ENCODE measurements at places on chromosomes 1 and 21. TPM values are rescaled to one million over a fixed set of nuclear protein-coding genes. Genes with fewer than 3 reads are reported as not detected.

Gene DRAXIN
- polyA plus RNA-seq: 0.09 TPM

- no peak for DNase-seq
Measured at GRCh38 chr1:95905818-95906395, 671.9 kb downstream of the RWDD3 start.

- DNase-seq: no peak
Measured at GRCh38 chr1:2848006-2848670, 46.6 kb upstream of the TTC34 start.

Gene TSNAX
- 93.1 TPM for polyA plus RNA-seq

- no peak for DNase-seq
Measured at GRCh38 chr1:235852887-235853286, 13.8 kb downstream of the LYST start.

- DNase-seq: no peak
Measured at GRCh38 chr1:153842006-153842471, 66.8 kb downstream of the SLC27A3 start.

Gene DMRTA2
- polyA plus RNA-seq: not detected

Gene PDIK1L
- polyA plus RNA-seq: 4.7 TPM

GRCh38 chr1:8870103-8870502 is 8.4 kb downstream of the ENO1 start:
- DNase-seq: no peak

DNA sequence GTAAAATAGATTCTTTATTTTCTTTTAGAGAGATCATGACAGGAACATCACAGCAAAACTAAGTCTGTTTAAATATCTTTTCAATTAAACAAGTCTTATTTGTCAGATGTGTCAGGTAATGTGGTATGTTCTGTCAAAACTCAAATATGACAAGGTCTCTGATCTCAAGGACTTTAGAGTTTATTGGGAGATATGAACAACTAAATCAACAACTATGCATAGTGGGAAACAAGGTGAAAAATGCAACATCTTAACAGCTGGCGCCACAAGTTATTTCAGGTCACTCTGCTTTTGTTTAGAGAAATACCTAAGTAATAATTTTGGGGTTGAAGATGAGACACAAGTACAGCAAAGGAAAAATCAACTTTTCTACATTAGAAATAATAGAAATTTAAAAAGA is 779.4 kb upstream of the ADGRL4 start:
- no peak for DNase-seq

DNA sequence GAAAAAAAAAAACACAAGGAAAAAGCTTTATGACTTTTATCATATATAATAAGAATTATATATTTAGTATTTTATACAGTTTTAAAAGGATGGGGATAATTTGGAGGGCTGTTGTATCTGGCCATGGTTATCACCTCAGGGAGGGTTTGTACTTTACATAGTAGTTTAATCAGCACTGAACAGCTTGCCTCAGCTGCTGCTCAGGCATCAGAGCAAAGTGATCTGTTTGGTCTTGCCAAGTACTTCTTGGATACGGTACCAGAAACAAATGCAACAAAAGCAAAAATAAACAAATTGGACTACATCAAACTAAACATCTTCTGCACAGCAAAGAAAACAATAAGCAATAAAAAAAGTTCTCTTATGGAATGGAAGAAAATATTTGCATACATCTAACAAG is 2.6 kb upstream of the SPTA1 start:
- DNase-seq: no peak

Gene MYBPHL
- polyA plus RNA-seq: not detected

Gene NR1I3
- not detected for polyA plus RNA-seq

DNA sequence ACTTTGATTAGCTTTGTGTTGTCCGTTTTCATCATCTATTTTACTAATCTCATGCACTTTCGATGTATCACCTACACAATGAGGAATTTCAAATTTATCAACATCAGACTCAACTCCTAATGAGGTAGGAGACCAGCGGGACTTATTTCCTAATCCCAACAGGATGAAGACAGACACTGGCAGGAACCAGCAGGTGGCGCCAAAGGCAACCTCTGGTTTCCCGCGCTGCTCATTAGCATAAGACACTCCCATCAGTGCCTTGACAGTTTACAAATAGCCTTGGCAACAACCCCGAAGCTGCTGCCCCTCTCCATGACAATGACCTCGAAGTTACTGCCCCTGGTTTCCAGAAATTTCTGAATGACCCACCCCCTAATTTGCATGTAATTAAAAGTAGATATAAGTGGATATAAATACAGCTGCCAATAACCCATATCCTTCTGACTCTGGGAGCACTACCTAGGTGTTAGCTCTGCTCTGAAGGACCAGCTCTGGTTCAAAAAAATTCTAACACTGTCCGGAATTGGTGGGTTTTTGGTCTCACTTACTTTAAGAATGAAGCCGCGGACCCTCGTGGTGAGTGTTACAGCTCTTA is 974.8 kb downstream of the ADGRL2 start:
- no peak for DNase-seq

Gene NECTIN4
- not detected for polyA plus RNA-seq

GRCh38 chr1:27624467-27625178 is 10.4 kb downstream of the FGR start:
- DNase-seq: no peak

Gene CLCA4
- polyA plus RNA-seq: not detected

DNA sequence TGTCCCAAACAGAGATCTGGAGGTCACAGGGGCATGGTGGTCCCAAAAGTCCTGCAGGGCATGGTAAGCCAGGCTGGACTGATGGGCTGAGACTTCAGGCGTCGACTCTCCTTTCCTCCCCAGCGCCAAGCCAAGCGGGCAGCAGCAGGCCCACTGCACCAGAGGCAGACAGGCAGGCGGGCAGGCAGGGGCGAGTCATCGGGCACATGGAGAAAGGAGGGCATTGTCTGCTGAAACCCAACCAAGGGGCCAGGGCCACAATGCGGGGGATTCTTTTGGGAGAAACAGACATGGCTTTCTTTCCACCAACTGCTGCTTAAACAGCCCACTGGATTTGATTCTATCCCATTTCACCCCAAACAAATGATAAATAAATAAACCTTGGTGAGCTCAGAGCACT is 46.2 kb downstream of the TRABD2B start:
- DNase-seq: no peak

Gene OPRD1
- not detected for polyA plus RNA-seq

- DNase-seq: no peak
Measured at GRCh38 chr21:46538851-46539666, 65.8 kb downstream of the S100B start.

DNA sequence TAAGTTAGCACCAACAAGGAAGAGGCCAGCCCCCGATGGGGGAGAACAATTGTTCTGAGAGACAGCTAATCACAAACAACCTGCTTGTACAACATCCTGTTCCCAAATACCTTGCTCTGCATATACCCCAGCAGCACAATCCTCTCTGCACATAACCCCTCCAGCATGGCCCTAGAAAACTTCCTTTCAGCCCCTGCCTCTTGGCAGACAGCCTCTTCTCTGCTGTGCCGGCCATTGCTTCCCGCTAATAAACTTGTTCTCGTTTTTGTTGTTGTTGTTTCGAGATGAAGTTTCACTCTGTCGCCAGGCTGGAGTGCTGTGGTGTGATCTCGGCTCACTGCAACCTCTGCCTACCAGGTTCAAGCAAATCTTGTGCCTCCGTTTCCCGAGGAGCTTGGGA is 392.7 kb downstream of the SMYD3 start:
- no peak for DNase-seq

Gene FRRS1
- not detected for polyA plus RNA-seq

DNA sequence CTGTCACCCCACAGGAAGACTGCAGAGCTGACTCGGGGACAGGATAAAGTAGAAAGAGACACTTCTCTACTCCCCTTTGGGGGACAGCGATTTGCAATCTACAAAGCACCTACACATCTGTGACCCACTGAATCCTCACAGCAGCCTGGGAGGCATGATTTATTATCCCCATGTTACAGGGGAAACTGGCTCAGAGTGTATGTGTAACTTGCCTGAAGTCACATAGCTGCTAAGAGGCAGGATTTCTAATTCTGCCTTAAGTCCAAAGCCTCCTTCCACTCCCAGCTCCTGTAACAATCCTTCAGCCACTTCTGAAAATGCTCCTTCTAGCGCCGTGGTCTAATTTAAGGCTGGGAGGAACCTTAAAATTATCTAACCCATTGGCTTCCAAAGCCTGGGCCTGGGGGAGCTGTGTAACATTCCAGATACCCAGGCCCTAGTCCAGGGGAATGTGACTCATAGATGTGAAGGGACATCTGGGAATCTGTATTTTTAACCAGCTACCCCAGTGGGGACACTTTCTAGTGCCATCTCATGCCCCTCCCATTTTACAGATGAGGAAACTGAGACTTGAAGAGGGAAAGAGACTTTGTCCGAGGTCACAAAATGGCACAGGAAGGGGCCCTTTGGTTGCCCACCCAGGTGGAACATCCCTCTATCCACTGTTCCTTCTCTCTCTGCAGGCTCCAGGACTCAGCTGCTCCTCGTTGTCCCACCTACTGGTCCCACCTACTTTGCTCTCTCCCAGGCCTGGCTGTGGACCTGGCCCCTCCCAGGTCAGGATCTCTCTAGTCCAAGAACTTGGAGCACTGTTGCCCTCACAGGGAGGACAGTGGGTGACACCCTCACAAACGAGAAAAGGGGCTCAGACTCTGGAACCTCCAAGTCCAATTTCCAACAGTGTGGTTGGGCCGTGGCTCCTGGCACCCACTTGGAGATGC is 48.9 kb downstream of the AHDC1 start:
- DNase-seq: no peak

DNA sequence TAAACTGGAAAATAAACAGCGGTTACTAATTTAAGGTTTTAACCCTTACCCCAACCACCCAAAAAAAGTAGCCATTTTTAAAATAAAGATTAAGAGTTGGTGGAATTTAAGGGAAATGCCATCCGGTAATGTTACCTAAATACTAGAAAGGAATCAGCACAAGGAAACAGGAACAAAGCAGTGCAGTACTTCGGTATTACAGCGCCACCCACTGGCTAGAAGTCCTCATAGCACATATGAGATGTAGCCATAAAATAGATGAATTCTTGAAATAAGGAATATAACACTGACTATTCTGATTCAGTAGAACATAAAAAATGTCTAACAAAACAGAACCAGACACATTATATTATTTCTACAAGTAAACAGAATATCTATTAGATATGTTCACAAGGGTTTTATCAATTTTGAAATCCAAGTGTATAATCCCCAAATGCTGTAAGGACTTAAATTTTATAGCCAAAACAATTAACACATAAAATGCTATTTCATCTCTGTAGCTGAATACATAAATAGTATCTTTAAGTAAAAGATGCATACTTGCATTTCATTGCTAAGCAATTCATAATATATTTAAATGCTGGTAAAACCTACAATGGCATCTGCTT is 58.8 kb downstream of the FRRS1 start:
- DNase-seq: no peak

DNA sequence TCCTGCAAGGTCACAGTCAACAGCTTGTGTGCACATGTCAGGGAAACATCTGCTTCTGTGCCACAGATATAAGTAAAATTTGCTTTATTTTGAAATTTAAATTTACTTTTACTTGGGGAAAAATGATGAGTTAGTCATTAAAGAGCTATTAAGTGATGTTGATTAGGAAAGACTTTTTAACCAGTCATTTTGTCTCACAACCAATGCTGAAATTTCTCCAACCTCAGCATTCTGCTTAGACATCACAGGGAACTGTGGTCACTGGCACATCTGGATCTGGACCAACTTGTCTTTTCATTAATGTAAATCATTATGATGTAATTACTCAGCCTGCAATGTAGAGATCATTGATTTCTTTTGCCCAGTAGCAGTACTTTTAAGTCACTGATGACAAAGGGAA is 301.0 kb downstream of the TTLL7 start:
- DNase-seq: no peak

Gene FCRL1
- polyA plus RNA-seq: 0.18 TPM

Gene SYTL1
- 105 TPM for polyA plus RNA-seq

Gene HES3
- polyA plus RNA-seq: not detected

Gene OR2T27
- not detected for polyA plus RNA-seq

- peak; percentile 12 for DNase-seq
Measured at GRCh38 chr1:193104502-193104906, 710 bp downstream of the GLRX2 start.

Gene PGLYRP3
- not detected for polyA plus RNA-seq

Gene FCAMR
- polyA plus RNA-seq: not detected

DNA sequence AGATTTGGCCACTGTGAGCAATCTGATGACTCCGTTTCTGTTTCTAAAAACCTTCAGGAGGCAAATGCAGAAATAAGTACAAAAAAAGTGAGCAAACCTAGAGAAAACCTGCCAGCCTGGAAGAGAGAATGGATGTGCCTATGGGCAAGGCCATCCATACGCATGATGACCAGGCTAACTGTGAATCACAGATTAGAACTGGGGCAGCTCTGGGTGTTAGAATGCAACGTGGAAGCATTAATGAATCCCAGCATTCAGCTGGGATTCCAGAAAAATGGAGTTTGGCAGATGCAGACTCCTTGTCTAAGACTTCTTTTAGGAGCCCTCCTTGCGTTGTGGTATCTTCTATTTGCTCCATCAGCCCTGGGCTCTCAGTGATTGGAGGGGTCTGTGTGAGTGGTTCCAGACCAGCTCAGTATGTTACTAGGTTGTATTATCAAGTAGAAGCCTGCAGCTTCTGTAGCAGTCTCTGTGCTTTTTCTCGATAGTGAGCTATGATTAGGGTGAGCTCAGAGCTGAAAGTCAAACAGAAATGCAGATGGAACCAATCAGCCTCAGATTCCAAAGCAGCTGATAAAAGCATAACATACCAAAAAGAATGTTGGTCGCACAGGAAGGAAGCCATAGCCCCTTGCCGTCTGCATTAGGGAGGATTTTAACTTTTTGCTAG is 154.0 kb downstream of the PSMG1 start:
- DNase-seq: no peak

- DNase-seq: no peak
Measured at GRCh38 chr1:236193184-236193583, 50.8 kb downstream of the GPR137B start.

DNA sequence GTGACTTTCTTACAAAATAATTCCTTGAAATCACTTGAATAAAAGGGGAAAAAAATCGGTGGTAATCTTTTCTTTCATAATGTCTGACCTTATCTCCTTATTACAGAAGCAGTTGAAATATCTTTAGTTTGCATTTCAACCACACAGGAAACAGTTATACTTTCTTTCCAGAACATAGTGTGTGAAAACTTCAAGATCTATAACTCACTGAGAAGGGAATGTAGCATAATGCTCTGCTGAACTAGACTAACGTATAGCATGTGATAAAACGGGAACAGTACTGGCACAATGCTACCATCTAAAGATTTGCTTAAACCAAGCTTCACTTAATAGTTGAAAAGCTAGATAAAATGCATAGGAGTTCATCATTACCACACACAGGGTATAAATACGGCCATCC is 45.0 kb downstream of the VAV3 start:
- no peak for DNase-seq

GRCh38 chr1:11358984-11359383 is 86.0 kb downstream of the UBIAD1 start:
- no peak for DNase-seq

Gene FCER1G
- polyA plus RNA-seq: 2.7 TPM

Gene TEX38
- polyA plus RNA-seq: 0.32 TPM

DNA sequence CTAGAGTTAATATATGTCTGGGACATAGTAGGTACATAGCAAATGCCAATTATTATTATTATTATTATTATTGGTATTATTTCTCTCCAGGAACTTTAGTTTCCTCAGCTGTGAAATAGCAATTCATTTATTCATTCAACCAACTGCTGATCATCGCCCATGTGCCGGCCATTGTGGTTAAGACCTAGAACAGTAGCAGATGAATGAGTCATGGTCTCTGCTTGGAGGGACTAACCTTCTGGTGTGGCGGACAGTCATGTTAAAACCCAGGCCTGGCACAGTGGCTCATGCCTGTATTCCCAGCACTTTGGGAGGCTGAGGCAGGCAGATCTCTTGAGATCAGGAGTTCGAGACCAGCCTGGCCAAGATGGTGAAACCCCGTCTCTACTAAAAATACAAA is 23.8 kb upstream of the LDLRAP1 start:
- DNase-seq: no peak

- no peak for DNase-seq
Measured at GRCh38 chr1:162233066-162233465, 143.6 kb downstream of the SPATA46 start.
